ENCODE measurements at places on chromosomes 3 and 15. TPM values are rescaled to one million over a fixed set of nuclear protein-coding genes. Genes with fewer than 3 reads are reported as not detected.

The WDR72 gene
- not detected for total RNA-seq

The IGDCC3 gene
- total RNA-seq: not detected

The ITGB5 gene
- 91.9 TPM for total RNA-seq

The PIERCE2 gene
- 1.4 TPM for total RNA-seq

The NANOGP8 gene
- not detected for total RNA-seq

The SCAPER gene
- 5.4 TPM for total RNA-seq

The PPP2R3A gene
- 15.4 TPM for total RNA-seq

The SHC4 gene
- 0.78 TPM for total RNA-seq

The ADAM10 gene
- total RNA-seq: 162 TPM

The PIF1 gene
- total RNA-seq: 16.0 TPM

The CTXN2 gene
- total RNA-seq: not detected

The TGM5 gene
- total RNA-seq: not detected

The GASK1A gene
- total RNA-seq: 0.99 TPM

The CAPN7 gene
- 22.3 TPM for total RNA-seq

The ANKRD34C gene
- not detected for total RNA-seq

The TMCC1 gene
- 26.5 TPM for total RNA-seq

The MKRN2 gene
- total RNA-seq: 28.2 TPM

The RBM6 gene
- 52.8 TPM for total RNA-seq

The CEMIP gene
- total RNA-seq: 1.2 TPM

The PEAK1 gene
- total RNA-seq: 9.1 TPM

The RPS27L gene
- total RNA-seq: 129 TPM

The PTPRG gene
- total RNA-seq: 18.6 TPM

The ACAN gene
- total RNA-seq: not detected

The HES1 gene
- 35.1 TPM for total RNA-seq

The FBLN2 gene
- total RNA-seq: 4.0 TPM

The KBTBD12 gene
- not detected for total RNA-seq

The WDR6 gene
- total RNA-seq: 92.6 TPM

The CPN2 gene
- total RNA-seq: not detected

The SEMA3F gene
- total RNA-seq: 121 TPM

The RASGRP1 gene
- not detected for total RNA-seq

The MIX23 gene
- 62.3 TPM for total RNA-seq

The FILIP1L gene
- 21.1 TPM for total RNA-seq

The NTRK3 gene
- total RNA-seq: not detected

The SH2D7 gene
- total RNA-seq: not detected

The RARRES1 gene
- not detected for total RNA-seq

The CNTN4 gene
- not detected for total RNA-seq

The PAQR5 gene
- 0.07 TPM for total RNA-seq

The GOLGA8R gene
- total RNA-seq: 0.34 TPM

The SLC26A6 gene
- 34.5 TPM for total RNA-seq

The APBA2 gene
- 13.9 TPM for total RNA-seq

The PIGB gene
- total RNA-seq: 12.7 TPM

The STAC gene
- total RNA-seq: 1.7 TPM

The TMA7 gene
- 417 TPM for total RNA-seq

The LYSMD2 gene
- 6.8 TPM for total RNA-seq

The GYG1 gene
- 22.2 TPM for total RNA-seq

The TTLL13 gene
- total RNA-seq: not detected

The CCDC33 gene
- not detected for total RNA-seq

The PIK3CA gene
- 20.2 TPM for total RNA-seq

The TRH gene
- not detected for total RNA-seq
